ENCODE measurements at places on chromosomes 12 and 14. TPM values are rescaled to one million over a fixed set of nuclear protein-coding genes. Genes with fewer than 3 reads are reported as not detected.

DNA sequence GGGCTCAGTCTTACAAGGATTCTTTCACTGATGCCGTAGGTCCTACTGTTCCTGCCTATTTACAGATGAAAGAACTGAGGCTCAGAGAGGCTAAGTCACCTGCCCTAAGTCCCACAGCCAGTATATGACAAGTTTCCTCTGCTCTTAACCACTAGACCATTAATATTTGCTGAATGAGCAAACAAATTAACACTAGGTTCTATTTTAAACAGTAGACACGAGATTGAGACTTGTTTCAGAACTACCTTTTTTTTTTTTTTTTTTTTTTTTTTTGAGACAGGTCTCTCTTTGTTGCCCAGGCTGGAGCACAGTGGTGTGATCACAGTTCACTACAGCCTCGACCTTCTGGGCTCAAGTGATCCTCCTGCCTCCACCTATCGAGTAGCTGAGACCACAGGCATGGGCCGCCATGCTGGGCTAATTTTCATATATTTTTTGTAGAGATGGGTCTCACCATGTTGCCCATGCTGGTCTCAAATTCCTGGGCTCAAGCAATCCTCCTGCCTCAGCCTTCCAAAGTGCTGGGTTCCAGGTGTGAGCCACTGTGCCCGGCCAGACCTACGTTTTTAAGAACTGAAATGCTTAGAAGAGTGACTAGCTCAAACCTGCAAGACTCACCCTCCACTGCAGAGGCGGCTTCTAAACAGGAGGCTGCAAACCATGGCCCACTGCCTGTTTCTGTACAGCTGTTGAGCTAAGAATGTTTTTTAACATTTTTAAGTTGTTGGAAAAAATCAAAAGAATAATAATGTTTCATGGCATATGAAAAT lies 12.9 kb downstream of the SYNE3 start:
- DNase-seq = no peak

- DNase-seq = no peak
These were observed 21.5 kb downstream of the SUDS3 start for GRCh38 chr12:118397708-118398440.

- no peak for DNase-seq
These were observed 44.0 kb upstream of the EAPP start for GRCh38 chr14:34583525-34583924.

GRCh38 chr14:104295681-104296387 lies 157.4 kb downstream of the KIF26A start:
- peak; percentile 70 for DNase-seq

GRCh38 chr12:65823513-65824375 lies 539 bp upstream of the HMGA2 start:
- peak; percentile 88 for DNase-seq

Gene DDN
- total RNA-seq = 0.05 TPM

Gene LRFN5
- total RNA-seq = 0.71 TPM
